ENCODE measurements at places on chromosomes 6 and 20.

DNA sequence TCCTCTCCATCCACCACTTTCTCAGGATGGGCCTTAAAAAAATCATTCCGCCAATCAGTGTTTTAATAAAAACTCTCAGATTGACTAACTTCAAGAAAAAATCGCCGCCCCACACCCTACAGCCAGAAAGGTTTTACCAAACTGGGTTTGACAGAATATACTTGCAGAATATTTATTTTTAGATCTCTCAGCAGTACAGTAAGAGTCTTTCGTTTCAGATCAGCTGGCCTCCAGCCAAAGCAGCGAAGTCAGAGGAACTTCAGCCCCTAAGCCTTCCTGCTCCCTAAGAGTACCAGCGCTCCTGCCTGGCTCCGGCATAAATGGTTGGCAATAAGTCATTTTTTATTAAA, 24.7 kb downstream of the TBC1D7 start:
- DNase-seq = no peak

DNA sequence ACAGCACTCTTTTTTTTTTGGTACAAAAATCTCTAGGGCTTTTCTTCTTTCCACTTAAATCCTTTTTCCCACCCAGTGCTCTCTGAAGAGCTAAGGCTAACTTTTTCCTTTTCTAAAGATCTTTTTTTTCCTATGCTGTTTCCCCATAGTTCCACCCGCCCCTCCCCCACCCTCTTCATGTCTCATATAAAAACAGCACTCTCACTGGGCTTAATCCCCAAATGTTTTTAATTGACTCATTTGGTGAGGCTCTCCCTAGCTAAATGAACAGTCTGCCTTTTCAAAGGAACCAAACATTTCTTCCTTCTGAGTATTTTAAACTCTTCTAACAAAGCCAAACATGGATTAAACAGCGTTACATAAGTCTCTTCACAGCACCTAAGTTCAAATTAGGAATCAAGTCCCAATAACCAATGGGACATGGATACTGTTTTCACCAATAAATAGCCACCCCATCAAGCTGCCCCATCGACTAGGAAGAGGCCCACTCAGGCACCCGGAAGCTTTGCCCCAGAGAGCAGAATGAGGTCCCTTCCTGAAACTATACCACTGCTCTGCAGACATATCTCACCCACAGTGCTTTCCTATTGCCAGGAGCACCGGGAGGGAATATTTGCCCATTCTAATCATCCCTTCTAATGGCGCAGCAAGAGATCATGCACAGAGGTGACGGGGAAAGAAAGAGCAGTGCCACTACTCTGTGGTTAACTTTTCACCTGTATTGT, 63.7 kb downstream of the ATXN1 start:
- DNase-seq = no peak

- no peak for DNase-seq
Observed at GRCh38 chr6:136038531-136038930, 187.0 kb downstream of the PDE7B start.

DNA sequence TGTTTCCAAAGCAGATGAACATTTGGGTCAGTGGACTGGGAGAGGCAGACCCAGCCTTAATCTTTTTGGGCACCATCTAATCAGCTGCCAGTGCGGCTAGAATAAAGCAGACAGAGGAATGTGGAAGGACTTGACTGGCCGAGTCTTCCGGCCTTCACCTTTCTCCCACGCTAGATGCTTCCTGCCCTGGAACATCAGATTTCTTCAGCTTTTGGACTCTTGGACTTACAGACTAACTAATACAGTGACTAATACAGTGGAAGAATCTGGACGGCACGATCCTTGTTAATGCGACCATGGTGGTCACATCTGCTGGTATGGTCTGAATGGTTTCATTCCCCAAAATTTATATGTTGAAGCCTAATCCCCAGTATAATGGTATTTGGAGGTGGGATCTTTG, 122.6 kb upstream of the NXT1 start:
- no peak for DNase-seq

DNA sequence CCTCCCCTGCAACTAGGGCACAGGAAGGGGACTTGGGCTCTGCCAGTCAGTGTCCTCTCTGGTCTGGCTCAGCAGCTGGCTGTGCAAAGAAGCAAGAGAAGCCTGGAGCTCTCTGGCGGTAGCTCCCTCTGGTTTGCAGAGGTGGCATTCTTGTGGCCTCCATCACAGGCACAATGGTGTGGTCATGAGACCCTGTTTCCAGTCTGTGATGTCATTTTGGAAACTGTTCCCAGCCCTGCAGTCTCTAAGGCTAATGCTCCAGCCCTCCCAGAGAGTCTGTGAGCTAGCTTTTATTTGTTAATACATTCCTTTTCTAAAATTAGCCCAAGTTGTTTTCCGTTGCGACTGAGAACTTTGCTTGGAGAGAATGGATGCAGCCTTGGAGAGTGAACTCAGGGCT, 69.5 kb upstream of the FOXQ1 start:
- no peak for DNase-seq

DNA sequence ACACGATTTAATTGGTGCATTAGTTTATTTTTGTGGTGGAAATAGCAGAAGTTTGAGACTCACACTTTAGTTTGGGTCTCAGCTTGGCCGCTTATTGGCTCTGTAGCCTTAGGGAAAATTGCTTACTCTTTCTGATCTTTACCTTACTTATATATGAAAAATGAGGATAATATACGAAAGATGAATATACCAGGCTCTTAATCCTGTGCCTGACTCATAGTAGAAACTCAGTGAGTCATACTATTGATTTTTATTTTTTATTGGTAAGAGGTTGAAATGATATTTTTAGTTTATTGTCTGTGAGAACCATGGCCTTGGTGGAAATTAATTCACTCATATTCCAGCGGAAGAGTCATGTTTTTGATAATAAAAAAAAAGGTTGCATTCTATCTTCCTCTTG, 11.2 kb downstream of the DOK5 start:
- no peak for DNase-seq

DNA sequence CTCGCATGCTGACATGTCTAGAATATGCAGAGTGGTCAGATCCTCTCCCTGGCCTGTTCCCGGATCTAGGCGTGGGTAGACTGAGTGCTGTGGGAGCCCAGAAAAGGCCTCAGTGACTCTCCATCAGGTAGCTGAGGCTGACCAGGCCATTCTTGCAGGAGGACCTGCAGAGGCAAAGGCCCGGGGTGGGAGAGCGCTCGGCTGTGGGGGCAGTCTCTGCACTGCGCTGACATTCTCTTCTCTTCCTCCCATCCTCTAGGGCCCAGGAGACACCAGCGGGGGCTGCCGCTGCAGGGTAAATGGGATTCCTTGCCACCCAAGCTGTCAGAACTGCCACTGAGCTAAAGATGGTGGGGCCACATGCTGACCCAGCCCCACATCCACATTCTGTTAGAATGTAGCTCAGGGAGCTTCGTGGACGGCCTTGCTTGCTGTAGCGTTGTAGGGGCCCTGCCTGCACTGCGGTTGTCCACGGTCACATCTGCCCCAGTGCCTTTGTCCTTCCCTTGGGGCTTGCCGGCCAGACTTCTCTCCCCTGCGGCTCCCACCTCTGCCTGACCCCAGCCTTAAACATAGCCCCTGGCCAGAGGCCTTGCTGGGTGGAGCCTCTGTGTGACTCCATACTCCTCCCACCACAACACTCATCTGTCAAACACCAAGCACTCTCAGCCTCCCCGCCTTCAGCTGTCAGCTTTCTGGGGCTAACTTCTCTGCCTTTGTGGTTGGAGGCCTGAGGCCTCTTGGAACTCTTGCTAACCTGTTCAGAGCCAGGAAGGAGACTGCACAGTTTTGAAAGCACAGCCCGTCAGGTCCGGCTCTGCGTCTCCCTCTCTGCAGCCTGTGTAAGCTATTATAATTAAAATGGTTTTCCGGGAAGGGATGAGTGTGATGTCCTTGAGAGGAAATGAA, 22.2 kb downstream of the RBCK1 start:
- DNase-seq = no peak

- DNase-seq = no peak
Observed at GRCh38 chr6:10429638-10430427, 15.0 kb upstream of the TFAP2A start.

GRCh38 chr6:19714434-19715166, 122.6 kb upstream of the ID4 start:
- no peak for DNase-seq

DNA sequence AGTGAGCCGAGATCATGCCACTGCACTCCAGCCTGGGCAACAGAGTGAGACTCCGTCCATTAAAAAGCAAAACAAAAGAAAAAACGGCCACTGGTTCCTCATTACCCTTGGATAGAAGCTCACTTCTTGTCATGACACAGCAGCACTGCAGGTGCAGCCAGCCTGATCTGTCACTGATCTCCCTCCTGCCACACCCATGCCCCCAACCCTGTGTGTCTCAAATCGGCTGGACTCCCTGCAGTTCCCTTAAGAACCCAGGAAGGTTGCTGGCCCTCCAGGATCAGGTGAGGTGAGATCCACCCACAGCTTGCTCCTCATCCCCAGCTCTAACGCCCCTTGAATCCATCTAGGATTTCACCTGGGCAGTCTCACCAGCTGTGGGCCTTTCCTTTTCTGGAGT, 26.3 kb upstream of the NNAT start:
- DNase-seq = no peak

- no peak for DNase-seq
Observed at GRCh38 chr6:14381829-14382677, 264.5 kb downstream of the CD83 start.

DNA sequence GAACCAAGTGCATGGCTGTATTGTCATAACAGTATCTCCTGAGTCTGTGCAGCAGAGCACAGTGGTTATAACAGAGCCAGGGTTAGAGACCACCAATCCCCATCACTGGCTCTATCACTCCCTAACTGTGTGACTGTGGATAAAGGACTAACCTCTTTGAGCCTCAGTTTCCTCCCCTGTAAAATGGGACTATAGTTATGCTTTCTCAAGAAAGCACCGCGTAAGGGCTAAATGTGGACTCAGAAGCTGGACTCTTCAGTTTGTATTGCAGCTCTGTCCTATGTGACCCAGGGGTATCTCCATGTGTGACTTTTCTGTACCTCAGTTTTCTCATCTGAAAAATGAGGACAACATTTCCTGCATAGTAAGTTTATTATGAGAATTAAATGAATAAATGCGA, 59.9 kb downstream of the TRAM2 start:
- DNase-seq = no peak

DNA sequence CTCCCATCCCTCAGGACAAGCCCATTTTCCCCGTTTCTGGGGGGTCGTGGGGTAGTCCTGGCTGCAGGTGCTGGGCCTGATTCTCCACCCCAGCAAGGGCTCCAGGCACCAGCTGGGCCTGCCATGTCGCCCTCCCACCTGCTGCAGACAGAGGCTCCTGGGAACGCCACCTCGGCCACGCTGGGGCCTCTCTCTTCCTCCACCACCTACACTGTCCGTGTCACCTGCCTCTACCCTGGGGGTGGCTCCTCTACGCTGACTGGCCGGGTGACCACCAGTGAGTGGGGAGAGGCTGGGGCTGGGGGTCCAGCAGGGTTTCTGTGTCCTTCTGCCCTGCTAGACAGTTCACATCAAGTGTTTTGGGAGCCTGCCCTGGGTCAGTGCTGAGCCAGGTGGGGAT, 19.3 kb downstream of the COL20A1 start:
- DNase-seq = no peak

DNA sequence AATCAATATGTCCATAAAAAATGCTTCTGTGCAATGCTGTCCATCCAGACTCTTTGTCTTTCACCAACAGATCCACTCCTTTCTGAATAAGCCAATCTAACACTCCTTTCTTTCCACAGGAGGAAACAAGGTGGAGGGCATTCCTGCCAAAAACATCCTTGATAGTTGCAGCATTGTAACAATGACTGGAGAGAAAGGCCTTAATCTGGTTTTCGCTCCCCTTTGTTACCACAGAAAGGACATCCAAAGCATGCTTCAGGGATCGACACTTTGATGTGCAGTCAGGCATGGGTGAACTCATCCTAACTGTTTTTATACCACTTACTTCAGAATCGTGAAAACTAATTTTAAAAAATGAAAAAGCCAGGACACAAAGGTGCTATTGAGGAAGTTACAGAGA, 7.4 kb downstream of the IBTK start:
- no peak for DNase-seq

DNA sequence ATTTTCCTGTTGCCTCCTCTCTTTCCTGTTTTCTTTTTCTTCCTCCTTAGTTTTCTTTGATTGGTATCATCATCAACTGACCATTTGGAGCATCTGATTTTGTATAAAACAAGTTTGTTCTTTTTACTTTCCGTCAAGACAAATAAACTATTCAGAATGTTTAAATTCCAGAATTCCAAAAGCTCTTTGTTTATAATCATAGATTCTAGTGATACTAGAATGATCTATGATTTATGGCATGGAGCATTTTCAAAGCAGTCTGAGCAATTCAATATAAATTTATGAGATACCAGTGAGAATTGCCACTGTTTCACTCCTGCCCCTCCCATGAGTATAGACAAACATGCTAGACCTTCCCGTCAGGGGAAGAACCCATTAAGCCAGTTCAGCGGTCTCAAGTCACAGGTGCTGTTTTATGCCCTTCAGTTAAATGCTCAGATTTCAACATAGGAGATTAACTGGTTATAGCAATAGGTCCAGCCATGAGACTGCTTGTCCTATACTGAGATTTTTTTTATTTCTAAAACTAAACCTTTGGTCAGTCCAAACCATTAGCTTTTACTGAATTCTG, 60.7 kb downstream of the GRIK2 start:
- DNase-seq = no peak

DNA sequence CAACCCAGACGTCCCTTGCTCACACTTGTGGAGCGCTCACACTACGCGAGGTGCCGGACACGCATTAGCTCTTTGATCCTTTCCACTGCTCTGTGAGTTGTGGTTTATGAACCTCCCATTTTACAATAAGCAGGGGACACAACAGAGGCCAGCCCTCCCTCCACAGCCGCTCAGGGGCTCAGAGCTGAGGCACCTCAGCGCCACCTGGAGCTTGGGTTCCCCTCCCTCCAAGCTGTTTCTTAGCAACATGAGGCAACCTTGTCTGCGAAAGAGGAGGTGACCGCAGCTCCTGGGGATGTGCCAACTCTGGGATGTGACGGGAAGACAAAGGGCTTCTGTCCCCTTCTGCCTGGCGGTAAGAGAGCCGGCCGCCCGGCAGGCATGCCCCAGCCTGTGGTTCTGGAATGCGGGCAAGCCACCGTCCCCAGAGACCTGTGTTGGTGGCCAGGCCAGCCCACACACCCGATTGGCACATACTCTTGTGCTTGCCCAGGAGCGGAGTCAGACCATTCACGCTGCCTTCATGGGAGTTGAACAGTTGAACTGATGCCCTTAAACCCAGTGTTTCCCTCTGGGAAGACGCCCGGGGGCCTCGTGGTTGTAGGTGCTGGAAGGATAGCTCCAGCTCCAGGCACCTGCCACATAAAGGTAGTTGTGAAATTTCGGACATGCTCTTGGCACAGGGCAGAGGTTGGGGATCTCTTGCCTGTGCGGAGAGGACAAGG, 44.5 kb downstream of the RBM38 start:
- DNase-seq = peak; percentile 23

DNA sequence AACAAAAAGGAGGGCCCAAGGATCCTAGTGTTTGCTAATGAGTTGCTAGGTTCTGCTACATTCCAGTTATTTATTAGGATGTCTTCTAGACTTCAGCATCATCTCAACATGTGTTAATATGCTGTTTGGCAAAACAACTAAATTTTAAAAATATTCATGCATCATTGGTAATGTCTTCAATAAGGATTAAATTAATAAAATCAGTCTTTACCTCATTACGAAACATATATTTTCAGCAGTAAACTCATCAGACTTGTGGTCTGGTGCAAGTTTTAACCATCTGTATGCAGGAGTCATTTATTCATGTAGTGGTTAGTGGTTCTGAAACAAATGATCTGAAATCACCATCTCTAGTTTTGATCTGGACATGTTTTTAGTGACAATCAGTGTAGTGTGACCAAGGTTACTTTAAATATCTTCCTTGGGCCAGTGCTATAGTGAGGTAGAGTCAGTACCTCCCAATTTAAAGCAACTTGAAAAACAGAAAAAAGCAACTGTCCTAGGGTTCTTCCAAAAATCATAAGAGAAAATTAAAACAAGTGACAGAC, 85.0 kb upstream of the KCNK16 start:
- peak; percentile 20 for DNase-seq

All from T-helper 2 cell (primary cell).